ENCODE measurements at places on chromosomes 11 and 22.

GRCh38 chr11:43944761-43945311 lies 2.4 kb downstream of the C11orf96 start:
- H3K27ac ChIP-seq: no peak overlapping the region
- peak; percentile 34 for DNase-seq
- H3K27me3 ChIP-seq: peaks cover 50% of the 10 kb centered on the region
- H3K4me1 ChIP-seq: peaks cover 19% of the 10 kb centered on the region
- no peak overlapping the region for H3K4me3 ChIP-seq
- H3K36me3 ChIP-seq: no peaks in the 10 kb centered on the region

DNA sequence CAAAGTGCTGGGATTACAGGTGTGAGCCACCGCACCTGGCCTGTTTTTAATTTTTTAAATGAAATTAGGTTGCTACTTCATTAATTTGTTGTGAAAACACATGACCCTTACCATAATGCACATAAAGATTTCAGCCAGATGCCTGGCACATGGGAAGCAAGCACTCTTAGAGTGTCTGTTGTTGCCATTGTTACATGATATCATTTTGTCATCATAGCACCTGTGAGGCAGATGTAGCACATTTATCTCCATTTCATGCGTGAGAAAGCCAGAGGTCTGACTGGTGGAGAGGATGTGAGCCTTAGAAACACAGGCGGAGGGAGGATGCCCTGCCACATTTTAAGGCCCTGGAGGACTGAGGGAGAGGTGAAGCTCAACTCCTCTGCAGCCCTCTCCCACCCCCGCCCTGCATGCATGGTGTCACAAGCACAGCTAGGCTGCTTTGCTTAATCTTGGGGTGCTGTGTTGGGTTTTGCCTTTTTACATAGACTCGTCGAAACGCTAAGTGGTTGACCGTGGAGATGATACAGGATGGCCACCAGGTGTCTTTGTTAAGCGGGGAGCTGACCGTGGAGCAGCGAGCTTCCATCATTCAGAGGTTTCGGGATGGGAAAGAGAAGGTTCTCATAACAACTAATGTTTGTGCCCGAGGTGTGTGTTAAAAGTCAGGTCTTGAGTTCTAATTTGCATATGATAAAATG lies 14.0 kb downstream of the DDX25 start:
- no peaks in the 10 kb centered on the region for H3K4me1 ChIP-seq
- peaks cover 11% of the 10 kb centered on the region for H3K27me3 ChIP-seq
- H3K36me3 ChIP-seq: no peaks in the 10 kb centered on the region
- H3K4me3 ChIP-seq: no peak overlapping the region

DNA sequence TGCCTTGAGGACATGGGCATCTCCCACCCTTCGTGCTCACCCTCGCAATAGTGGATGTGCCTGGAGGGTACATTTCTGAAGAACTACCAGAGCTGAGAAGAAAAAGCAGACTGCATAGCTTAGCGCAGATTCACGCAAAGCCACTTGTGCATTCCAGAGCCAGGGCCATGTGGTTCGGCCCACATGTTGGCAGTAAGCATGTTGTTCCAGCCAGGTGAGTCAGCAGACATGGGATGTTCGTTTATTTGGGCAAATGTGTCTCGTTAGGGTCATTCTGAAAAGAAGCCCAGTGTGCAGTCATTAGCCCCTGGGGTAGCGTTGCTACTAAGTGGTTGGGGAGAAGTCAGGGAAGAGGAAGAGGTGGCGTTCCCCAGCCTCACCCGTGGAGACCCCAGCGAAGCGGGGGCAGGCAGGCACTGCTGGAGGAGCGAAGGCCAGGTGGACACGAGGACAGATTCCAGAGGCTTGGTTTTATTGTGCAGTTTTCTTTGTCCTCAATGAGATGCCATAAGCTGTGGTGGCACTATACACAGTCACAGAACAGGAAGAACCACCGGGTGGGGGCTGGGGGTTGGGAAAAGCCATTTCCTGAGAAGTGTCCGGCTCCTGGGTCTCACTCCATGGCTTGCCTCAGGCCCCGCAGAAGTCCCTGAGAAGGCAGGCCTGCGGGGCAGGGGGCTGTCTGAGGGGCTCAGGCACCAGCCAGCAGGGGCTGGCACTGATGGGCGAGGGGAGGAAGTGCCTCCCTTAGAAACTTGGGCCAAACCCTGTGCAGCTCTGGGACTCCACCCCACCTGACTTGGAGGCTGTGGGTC lies 5.0 kb downstream of the THY1 start:
- H3K4me3 ChIP-seq: no peak overlapping the region
- H3K4me1 ChIP-seq: peaks cover 13% of the 10 kb centered on the region

GRCh38 chr11:32068134-32068870 lies 22.6 kb upstream of the RCN1 start:
- DNase-seq: no peak
- no peak overlapping the region for H3K4me3 ChIP-seq
- H3K36me3 ChIP-seq: no peaks in the 10 kb centered on the region
- H3K27ac ChIP-seq: no peak overlapping the region

GRCh38 chr11:127639916-127640315 lies 639.3 kb upstream of the KIRREL3 start:
- H3K4me3 ChIP-seq: no peak overlapping the region
- H3K36me3 ChIP-seq: no peaks in the 10 kb centered on the region
- H3K27ac ChIP-seq: no peak overlapping the region
- no peak for DNase-seq
- no peaks in the 10 kb centered on the region for H3K4me1 ChIP-seq
- no peaks in the 10 kb centered on the region for H3K27me3 ChIP-seq

DNA sequence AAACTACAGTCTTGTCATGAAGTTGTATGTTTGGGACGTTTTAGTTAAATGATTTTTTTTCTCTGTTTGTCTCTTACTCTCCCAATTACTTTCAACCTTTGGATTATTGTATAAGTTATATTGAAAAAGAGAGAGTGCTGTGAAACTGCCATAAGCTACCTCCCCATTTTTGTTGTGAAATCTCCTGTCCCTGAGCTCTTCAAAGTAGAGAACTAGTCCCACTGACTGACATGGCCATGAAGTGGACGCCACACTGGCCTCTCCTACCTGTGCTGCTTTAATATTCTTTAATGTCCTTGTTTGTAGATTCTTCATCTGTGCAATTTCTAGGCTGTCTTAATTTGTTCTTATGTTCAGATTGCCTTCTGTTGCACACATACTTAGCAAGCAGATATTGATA lies 56.3 kb downstream of the PPFIA1 start:
- peaks cover 81% of the 10 kb centered on the region for H3K36me3 ChIP-seq
- H3K27me3 ChIP-seq: no peaks in the 10 kb centered on the region
- H3K4me3 ChIP-seq: no peak overlapping the region

DNA sequence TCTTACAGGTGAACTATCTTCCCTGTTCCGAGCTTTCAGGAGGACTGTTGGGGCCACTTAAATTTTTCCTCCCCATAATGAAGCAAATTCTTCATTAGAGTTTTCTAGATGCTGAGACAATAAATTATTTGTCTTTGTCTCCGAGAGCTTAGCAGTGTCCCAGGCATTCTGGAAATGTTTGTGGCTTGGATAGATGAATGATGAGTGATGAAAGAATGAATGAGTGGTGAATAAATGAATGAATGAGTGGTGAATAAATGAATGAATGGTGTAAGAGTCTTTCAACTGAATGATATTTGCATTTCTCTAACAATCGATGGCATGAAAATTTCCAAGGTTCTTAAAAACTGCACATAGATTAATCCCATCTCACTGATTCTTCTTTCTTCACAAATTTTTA lies 52.8 kb downstream of the AHNAK start:
- no peaks in the 10 kb centered on the region for H3K36me3 ChIP-seq
- DNase-seq: no peak

- no peak for DNase-seq
- no peak overlapping the region for H3K4me3 ChIP-seq
- peaks cover 34% of the 10 kb centered on the region for H3K36me3 ChIP-seq
- peaks cover 26% of the 10 kb centered on the region for H3K4me1 ChIP-seq
Measured at GRCh38 chr11:119109843-119110242, 2.7 kb downstream of the C2CD2L start.

DNA sequence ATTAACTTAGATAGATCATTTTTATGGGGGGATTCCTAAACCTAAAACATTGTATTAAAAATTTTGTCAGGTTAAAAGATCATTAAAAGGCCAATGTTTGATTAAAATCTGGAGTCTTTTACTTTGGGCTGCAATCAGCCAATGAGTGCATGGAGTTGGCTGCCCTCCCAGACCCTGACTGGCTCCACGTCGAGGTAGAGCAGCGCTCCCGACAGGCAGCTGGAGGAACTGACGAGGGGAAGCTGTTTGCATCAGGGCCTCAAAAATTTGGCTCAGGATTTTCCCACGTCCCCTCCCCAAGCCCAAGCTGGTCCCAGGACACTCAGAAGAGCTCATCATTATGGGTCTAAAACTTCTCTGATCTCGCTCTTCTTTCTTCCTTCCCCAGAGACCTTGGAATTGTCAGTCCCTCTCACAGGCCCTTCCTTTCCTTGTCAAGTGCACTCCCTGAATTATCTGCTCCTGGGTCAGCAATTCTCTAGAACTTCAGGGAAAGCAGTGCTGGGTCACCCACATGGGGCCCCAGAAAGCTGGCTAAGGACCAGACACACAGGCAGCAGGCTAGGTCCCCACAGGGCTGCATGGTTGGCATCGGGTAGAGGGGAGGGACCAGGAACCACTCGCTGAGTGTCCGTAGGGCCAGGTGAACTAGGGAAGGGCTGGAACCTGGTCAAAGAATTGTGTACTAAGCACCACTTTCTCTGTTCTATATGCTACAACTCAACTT lies 119.6 kb upstream of the IGLL5 start:
- no peak overlapping the region for H3K27ac ChIP-seq
- DNase-seq: no peak
- H3K4me1 ChIP-seq: peaks cover 10% of the 10 kb centered on the region
- peaks cover 17% of the 10 kb centered on the region for H3K27me3 ChIP-seq
- H3K36me3 ChIP-seq: no peaks in the 10 kb centered on the region

DNA sequence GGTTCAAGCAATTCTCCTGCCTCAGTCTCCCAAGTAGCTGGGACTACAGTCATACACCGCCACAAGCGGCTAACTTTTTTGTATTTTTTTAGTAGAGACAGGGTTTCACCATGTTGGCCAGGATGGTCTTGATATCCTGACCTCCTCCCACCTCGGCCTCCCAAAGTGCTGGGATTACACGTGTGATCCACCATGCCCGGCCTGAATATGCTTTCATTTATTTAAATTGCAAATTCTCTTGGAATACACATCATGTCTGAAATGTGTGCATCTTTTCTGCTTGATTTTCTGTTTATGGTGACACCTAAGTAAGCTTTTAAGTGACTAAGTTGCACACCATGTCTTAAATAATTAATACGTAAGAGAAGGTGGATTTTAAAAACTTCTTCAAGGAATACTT lies 31.7 kb downstream of the IZUMO1R start:
- H3K27ac ChIP-seq: no peak overlapping the region
- H3K27me3 ChIP-seq: peaks cover 6% of the 10 kb centered on the region
- H3K4me3 ChIP-seq: no peak overlapping the region
- no peak for DNase-seq
- no peaks in the 10 kb centered on the region for H3K36me3 ChIP-seq
- no peaks in the 10 kb centered on the region for H3K4me1 ChIP-seq

GRCh38 chr11:95699631-95700470 lies 89.7 kb downstream of the FAM76B start:
- DNase-seq: no peak
- no peaks in the 10 kb centered on the region for H3K36me3 ChIP-seq
- no peaks in the 10 kb centered on the region for H3K27me3 ChIP-seq
- H3K27ac ChIP-seq: peak overlapping the region; percentile 98

DNA sequence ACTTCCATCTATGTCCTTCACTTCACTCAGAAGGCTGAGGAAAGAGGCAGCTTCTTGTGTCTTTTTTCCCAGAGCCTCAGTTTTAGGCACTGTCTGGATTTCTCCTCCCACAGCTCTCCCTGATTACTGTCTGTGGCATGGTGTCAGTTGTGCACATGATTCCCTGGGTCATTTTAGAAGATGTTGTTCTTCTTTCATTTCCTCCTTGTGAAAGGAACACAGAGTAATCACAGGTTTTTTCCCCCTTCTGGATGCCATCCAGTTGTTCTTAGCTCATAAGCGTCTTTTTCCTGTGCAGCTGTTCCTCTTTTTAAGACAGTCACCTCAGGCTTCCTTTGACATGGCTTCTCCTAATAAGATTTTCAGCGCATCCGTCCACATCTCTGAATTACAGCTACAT lies 212.2 kb downstream of the FAM181B start:
- no peaks in the 10 kb centered on the region for H3K36me3 ChIP-seq
- no peaks in the 10 kb centered on the region for H3K4me1 ChIP-seq
- H3K4me3 ChIP-seq: no peak overlapping the region
- H3K27me3 ChIP-seq: peaks cover 5% of the 10 kb centered on the region

GRCh38 chr11:128900468-128900867 lies 9.3 kb downstream of the KCNJ5 start:
- H3K27ac ChIP-seq: no peak overlapping the region
- H3K4me3 ChIP-seq: no peak overlapping the region
- H3K27me3 ChIP-seq: peaks cover 53% of the 10 kb centered on the region
- H3K36me3 ChIP-seq: no peaks in the 10 kb centered on the region
- DNase-seq: no peak

DNA sequence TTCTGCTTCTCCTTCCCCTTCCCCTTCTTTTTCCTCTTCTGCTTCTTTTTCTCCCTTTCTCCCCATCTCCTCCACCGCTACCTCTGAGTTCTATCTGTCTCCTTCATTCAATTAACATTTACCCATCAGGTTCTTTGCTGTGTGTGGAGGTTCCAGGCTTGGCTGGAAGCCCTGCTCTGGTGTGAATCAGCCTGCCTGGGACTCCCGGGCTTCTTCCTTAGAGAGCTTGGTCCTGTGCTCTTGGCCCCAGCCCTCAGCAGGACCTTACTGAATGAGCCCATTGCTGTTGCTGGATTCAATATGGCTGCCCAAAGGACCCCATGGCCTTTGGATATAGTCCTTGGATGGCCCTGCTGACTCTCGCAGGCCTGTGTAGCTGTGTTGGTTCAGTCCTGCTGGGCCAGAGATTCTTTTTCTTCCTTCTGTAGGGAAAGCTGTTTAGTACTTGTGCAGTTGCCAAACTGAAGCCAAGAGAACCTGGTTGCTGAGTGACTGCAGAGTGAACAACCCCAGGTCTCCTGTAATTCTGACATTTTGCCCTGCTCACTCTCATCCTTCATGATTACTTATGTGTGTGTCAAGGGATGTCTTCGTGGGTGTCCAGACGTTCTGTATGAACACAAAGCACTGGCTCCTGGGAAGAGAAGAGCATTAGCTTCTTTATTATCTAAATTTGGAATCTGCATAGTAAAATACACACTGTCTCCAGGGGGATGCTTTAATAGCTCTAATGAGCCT lies 81.0 kb upstream of the ZBED5 start:
- H3K27me3 ChIP-seq: peaks cover 6% of the 10 kb centered on the region
- no peak for DNase-seq
- H3K4me3 ChIP-seq: no peak overlapping the region

All from activated B cell treated with CpG ODN at 0.5 μM for 24 hours (primary cell).